ENCODE measurements at places on chromosomes 5 and 9.
A peak's percentile ranks its signal among the peaks of the same experiment; 100 is the strongest.

DNA sequence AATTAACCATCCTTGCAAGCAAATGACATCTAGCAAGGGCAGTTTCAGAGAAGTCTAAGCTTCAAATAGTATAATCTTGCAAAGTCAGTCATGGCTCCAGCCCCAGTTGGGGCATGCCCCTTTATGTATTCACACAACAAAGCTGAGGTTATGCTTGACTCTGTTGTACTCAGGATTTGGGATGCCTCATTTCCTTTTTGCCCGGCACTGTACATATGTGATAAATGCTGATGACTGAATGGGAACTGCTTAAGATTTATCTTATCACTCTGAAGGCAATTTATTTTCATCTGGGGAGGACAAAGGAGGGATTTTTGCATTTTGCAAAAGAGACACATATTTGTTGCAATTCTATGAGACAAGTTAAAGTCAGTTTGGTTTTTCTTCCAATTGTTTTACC lies 219.2 kb downstream of the TRPM3 start:
- DNase-seq = no peak

DNA sequence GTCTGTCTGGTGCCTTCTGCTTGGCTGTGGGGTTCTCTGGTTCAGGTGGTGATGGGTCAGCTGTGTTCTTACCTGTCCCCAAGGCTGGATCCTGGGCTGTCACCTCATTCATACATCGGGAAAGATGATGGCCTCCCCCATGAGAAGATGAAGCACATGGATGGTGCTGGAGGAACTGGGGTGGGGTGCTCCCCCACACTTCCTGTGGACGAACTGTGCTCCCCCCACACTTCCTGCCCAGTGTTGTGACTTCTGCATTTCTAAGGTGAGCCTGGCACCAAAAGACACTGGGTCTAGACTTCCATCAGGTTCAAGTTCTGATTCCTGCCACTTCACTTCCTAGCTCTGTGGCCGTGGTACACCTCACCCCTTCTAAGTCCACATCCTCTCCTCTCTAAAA lies 4.3 kb upstream of the SURF6 start:
- DNase-seq = no peak

DNA sequence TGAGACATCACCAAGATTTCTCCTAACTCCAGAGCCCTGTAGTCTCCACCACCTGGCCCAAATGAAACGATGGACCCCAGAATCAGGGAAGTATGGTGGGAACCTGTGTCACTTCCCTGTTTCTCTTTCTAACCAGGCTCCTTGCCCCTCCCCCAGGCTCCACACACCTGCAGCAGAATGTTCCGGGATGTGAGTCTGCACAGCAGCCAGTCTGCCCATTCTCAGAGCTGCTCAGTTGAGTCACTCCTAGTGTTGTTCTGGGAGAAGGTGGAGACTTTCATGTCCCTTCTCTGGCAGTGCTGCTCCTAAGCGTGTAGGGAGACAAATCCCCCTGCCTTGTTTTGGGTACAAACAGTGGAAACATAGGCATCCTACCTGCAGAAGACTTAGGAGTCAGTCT lies 76.0 kb upstream of the XPA start:
- peak; percentile 21 for DNase-seq

DNA sequence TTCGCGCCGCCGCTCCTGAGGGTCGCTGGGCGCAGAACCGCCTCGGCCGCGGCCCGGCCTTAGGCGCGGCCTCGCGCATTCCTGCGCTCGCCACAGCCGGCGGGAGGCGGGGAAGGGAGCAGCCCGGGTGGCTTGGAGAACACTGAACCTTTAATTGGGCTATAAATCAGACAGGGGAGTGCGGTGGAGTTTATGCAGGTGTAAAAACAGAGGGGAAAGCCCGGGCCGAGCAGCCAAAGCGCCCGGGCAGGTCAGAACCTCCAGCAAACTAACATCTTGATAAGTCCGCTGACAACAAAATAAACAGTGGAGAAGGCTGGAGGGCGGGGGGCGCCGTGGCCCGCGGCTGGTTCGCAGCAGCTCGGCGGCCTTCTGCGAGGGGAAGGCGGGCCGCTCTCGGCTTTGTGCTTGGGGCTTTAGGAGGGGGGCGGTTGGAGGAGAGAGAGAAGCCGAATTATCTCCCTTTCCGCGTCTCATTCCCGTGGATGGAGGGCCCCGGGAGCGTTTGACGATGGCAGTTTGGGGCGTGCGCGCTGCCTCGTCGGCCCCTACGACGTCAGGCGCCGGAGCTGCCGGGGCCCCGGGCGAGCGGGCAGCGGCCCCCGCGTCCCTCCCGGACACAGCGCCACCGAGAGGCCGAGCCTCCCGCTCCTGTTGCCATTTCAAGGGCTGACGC lies 11.3 kb downstream of the FOXD1 start:
- DNase-seq = peak; percentile 69

- no peak for DNase-seq
Observed at GRCh38 chr5:123365156-123365555, 58.0 kb downstream of the CEP120 start.

DNA sequence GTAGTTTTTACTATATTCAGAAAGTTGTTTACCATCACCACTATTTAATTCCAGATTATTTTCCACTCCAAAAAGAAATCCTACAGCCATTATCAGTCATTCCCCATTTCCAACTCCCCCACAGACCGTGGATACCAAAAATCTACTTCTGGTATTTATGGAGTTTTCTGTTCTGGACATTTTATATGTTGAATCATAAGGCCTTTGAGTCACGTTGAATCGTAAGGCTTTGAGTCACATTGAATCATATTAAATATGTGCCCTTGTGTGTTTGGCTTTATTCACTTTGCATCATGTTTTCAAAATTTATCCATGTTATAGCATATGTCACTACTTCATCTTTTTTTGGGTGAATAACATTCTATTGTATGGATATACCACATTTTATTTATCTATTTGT lies 454.1 kb upstream of the NUDT12 start:
- DNase-seq = no peak

DNA sequence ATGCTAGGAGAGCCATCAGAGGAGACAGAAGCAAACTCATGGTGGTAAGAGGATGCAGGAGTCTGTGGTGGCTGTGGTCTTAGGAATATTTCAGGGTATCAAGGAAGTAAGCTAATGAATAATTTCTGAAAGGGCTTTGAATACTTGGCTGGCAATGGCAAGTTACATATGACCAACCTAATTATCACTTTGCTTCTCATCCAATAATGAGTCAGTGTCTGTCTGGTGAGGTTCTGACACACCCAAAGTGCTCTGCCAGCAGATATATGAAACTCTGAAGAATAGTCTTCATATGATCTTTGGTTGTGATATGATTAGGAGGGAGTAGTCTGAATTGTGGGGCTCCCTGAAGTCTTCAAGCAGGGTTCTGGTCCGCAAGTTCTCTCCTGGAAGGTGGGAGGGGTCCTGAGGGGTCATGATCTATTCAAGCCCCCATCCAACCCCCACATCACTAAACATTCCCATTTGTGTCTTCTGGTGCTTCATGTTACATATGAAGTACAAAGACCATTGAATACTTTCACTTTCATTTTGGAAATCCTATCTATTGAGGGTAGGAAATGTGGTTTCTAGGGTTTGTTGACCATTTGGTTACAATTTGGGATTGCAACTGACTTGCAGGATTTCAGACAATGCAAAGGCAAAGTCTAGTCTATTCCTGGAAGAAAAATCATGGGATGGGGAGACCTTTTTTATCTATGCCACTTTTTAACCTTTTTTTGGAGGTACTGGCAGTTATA lies 199.9 kb upstream of the CDKN2B start:
- DNase-seq = peak; percentile 39

DNA sequence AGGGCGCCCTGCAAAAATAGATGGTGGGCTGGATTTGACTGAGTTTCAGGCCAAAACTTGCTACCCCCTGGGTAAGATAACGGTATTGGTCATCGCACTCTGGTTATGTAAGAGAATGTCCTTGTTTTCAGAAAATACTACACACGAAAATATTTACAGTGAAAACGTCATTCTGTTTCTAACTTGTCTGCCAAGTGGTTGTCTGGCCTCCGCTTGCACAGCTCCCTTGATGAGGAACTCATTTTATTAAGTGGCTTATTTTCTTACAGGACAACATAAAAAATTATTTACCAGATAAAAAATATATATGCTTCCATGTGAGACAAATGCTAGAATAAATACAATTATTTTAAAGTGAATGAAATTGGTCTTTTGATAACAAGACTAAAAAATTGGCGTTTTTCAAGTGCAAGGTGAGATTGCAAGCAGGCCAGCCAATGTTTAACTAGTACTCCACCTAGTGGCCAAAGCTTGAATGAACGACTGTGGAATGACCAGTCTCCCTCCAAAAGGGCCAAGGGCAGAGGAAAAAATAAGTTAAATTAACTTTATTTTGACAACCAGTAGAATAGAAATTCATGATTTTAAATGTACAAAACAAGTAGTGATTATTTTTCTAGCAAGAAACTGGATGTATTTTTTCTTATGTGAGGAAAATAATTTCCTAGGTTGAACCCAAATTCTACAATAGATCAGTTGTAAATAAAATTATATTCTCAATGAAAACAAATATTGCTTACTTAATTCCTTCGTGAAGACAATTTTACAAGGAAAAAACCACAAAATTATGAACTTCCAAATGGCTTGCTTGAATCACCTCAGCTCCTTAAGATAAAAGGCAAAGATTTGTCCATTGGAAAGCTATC lies 93.2 kb downstream of the ZFAND5 start:
- peak; percentile 70 for DNase-seq

DNA sequence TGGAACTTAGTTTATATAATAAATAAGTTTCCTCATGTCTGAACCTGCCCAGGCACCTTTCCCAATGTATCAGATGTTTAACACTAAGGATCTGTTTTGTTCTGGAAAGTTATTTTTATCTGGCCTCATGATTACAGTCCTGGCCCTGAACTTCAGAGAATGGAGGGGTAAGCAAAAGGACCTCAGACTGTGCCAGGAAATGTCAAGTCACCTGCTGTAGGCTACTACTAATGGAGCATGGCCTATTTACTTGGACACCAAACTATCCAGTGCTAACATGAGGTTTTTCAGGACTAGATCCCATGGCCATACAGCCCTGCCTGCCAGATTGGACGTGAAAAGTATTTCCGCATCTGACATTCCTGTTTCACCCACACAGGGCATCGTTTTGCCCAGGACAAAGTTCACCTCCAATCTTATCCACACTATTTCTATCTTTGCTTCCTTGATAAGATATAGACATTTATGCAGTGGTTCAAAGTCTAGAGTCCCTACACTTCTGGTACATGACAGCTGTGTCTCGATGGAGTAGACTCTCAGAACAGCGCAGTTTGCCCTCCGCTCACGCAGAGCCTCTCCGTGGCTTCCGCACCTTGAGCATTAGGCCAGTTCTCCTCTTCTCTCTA lies at the start of gene BTNL8:
Gene BTNL8, plus strand, starts transcription at position 539 of the 626 bp plus-strand sequence. CDS start 152 bp downstream, outside the sequence.
- no peak for DNase-seq

Data from AG08395 (cell line).